ENCODE measurements at places on chromosomes 13 and 19. TPM values are rescaled to one million over a fixed set of nuclear protein-coding genes. Genes with fewer than 3 reads are reported as not detected.

The GNG7 gene
- polyA plus RNA-seq: 6.8 TPM

GRCh38 chr13:58594747-58595600, 963.4 kb downstream of the PCDH17 start:
- no peak for DNase-seq

GRCh38 chr19:8340341-8341096, 2.5 kb downstream of the KANK3 start:
- DNase-seq: no peak

- DNase-seq: no peak
These were observed 10.6 kb downstream of the COL4A2 start for GRCh38 chr13:110317496-110318195.

DNA sequence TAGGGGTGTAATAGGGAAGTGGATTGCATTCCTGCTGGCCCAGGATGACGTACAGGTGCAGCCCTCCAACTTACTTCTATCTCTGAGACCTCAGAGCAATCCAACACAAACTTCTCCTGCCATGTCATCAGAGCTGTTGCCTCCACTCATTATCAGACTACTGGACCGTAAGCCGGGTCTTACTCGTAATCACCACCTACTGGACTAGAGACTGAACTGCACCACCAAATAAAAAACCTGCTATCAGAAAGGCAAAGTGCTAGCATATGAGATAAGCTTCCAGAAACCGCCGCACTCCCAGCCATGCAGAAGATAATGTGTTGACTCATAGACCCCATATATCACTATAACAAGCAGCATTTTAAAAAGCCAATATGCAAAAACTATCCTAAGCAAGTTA, 102.0 kb downstream of the SLITRK1 start:
- DNase-seq: no peak

The KASH5 gene
- not detected for polyA plus RNA-seq

DNA sequence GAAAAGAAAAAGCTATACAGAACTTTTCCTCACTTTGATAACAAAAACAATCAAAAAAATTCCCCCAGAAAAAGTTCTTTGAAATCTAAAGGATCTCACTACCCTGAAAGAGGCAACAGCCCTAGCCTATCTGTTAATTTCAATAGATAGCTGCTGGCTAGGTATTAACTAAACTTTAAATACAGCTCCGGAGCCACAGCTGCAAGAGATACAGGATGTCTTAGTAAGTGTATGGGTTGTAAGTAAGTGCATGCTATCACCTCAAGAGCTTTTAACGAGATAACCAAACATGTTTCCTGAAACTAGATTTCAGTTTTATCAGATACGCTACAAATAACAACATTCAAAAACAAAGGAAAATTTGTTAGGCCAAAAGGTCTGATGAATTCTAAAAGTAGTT, 148.4 kb downstream of the KLF12 start:
- no peak for DNase-seq

DNA sequence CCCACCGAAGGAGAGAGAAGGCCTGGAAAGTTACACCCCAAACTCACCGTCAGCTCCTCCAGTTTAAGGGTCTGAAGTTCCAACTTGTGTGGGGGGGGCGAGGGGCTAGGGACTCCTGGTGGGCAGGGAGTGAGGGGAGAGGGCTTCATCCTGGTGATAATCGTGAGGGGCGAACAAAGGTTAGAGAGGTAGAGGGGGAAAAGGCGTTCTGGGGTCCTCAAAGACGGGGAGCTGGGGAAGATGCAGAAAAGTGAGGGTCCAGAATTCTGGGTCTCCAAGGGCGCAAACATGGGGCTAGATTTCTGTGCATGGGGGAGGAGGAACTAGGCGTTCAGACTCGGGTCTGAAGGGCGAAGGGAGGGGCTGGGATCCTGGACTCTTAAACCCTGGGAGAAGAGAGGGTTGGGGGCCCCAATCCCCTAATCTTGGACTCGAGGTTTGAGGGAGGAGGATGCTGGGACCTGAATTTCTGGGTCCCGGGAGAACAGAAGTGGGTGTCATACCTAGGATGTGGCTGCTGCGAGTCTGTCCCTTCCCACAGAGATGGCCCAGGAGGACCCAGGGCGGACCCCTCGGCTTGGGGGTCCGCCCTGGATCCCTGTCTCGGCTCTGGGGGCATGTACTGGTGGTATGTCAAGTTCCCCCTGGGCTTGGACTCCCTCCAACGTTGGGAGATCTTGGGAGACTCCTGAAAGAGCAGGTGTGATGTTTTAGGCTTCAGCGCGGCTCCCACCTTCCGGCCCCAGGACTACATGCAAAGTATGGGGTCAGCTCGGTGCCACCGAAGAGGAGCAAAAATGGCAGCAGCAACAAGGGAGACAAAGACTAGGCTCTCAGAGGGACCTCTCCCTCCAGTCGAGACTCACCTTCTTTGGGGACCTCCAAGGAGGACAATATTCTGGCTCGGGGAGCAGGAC, 4.5 kb downstream of the MAMSTR start:
- no peak for DNase-seq

The ZNF560 gene
- 0.63 TPM for polyA plus RNA-seq

- no peak for DNase-seq
These were observed 13.2 kb downstream of the ZNF493 start for GRCh38 chr19:21410166-21410565.

DNA sequence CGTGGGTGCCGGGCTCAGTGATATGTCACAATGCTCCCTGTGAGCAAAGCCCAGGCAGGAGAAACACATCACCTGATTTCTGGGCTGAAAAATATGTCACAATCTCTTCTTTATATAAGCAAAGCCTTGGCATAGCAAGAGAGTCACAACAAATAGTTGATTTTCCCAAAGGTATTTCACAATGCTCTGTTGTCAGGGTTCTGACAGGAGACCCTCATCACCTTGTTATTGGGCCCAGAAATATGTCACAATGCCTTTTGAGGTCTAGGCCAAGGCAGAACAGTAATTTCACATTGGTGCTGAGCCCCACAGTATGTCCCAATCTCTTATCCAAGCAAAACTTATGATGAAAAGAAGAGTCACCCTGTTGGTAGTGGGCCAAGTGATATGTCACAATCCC, 125.7 kb downstream of the ZNF675 start:
- no peak for DNase-seq

The ZNF99 gene
- polyA plus RNA-seq: 1.6 TPM

- no peak for DNase-seq
These were observed 8.0 kb upstream of the AMER2 start for GRCh38 chr13:25179832-25180774.

The SHC2 gene
- 30.6 TPM for polyA plus RNA-seq

The WDR88 gene
- 1.1 TPM for polyA plus RNA-seq

The GIPC3 gene
- 3.4 TPM for polyA plus RNA-seq

The VSTM1 gene
- polyA plus RNA-seq: not detected

The CYP2A7 gene
- not detected for polyA plus RNA-seq

DNA sequence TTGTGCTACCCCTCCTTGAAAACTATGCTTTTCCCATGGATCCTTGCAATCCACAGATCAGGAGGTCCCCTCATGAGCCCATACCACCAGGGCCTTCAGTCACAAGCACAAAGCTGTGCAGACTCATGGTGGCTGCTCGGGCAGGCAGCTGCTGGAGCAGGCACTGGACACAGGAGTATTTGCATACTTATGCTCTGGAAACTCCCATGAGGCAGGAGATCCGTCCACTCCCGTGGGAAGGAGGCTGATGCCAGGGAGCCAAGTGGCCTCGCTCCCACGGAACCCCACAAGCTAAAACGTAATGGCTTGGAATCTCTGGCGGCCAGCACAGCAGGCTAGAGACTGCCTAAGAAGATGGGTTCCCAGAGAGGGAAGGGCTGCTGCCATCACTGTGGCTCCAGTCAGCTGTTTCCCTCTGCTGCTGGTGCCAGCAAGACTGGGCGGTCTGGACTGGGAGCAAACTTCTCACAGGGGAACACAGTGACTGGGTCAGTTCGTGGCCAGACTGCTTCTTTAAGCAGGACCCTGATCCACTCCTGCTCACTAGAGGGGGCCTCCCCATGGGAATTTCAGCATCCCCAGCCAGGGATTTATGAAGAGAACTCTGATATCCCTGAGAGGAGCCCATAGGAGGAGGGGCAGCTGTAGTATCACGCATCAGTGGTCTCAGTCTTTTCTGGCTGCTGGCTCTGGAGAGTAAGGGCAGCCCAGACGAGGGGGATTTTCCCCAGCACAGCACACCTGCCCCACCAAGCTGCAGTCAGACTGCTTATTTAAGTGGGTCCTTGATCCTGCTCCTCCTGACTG, 370.3 kb upstream of the ATXN8OS start:
- DNase-seq: no peak

The MRI1 gene
- polyA plus RNA-seq: 27.1 TPM

The POMP gene
- polyA plus RNA-seq: 98.9 TPM

GRCh38 chr13:80547885-80548825, 207.2 kb upstream of the SPRY2 start:
- DNase-seq: no peak

- no peak for DNase-seq
These were observed 11.7 kb downstream of the ZNF773 start for GRCh38 chr19:57511484-57511883.

DNA sequence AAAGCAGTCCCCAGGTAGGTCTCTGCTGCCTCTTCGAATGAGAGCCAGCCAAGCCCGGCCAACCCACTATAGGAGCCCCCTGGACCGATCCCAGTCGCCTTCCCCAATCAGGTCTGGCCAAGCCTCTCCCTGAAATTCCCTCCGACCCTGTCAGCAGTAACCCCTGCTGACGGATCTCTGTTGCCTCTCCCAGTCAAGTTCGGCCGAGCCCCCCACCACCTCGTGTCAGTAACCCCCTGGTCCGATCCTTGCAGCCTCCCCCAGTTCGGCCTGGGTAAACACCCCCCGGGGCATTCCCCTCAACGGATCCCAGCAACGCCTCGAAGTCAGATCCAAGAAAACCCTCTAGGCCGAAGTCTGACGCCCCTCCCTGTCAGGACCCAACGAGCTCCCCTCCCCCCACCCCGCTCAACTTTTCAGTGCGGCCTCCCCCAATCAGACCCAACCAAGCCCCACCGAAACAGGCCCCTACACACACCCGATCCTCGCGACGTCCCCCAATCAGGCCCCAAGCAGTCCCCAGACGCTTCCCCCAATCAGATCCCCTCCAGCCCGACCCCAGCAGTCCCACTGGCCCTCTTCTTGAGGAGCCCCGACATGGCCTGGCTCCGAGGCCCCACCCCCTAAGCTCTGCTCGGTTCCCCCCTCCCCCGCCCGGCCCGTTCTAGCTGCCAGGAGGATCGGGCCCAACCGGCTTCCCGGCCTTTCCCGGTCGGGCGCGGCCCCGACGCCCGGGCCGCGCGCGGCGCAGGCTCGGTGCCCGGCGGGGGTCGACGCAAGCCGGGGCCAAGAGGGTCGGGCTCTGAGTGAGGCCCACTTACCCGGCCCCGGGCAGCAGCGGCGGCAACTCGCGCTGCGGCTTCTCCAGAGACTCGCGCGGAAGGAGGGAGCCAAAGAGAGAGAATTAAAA, 1.8 kb downstream of the TNPO2 start:
- no peak for DNase-seq

DNA sequence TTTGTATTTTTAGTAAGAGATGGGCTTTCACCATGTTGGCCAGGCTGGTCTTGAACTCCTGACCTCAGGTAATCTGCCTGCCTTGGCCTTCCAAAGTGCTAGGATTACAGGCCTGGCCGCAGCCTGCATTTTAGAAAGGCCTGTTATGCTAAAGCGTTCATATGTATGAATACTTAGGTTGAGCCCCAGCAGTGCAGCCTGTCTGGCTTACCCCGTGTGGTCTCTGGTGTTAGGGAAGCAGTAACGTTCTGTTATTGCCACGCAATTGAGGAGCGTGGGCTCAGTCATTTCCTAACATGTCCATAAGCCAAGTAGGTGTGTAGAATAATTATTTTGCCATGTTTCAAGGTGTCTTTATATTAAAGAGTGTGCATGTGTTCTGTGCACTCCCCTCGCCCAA, 14.3 kb downstream of the HNRNPM start:
- no peak for DNase-seq

The THSD1 gene
- polyA plus RNA-seq: 7.0 TPM

DNA sequence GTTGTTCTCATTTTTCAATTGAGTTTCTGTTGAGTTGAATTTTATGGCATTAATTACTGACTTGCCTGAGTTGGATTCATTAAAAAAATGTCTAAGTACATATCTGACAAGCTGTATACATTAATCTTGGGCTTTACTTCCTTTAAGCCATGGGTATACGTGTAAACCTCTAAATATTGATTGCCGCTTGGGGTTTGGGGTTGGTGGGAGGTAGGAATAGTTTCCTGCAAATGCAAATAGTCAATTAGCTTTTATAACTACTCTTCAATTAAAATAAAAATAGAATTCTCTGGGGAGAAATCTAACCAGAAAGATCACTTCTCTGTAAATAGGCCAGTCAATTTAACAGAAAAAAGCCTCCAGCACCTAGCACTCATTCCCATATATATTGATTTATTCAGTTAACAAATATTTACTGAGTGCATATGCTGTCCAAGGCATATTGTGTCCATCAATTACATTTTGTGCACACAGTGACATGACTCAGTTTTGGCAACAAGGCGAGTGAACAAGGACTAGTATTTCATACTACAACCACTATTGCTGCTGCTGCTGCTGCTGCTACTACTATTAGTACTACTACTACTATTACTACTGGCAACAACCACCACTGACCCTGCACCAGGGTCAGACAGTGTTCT, 306.8 kb downstream of the RFC3 start:
- no peak for DNase-seq

DNA sequence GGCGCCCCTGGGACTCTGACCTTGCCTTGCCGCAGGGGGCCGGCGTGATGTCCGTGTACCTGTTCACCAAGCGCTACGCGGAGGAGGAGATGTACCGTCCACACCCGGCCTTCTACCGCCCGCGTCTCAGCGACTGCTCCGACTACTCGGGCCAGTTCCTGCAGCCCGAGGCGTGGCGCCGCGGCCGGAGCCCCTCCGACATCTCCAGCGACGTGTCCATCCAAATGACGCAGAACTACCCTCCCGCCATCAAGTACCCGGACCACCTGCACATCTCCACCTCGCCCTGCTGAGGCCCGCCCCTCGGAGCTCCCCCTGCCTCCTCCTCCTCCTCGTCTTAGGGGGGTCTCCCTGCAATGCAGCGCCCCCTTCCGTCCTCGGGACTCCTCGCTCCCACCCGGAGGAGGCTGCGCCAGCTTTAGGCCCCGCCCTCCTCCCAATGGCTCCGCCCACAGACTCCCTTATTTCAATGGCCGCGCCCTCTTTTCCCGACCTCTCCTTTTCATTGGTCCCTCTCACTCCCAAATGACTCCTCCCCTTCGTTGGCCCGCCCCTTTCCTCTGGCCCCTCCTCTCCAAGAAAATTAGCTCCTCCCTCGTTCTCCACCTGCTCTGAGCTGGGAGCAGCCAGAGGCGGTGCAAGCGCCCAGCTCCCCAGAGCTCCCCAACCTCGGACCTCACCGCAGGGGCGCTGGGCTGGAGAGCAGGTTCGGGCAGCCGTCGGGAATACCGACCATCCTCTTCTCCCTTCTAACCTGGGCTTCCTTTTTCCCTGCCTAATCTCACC, 20.5 kb upstream of the CACNG8 start:
- DNase-seq: no peak

GRCh38 chr13:35014606-35015213, 72.6 kb downstream of the NBEA start:
- DNase-seq: no peak

GRCh38 chr19:19542507-19542906, 4.4 kb downstream of the CILP2 start:
- DNase-seq: no peak

GRCh38 chr13:39451860-39452301, 151.1 kb downstream of the LHFPL6 start:
- no peak for DNase-seq

Data from right renal pelvis (tissue), 4 donors.